ENCODE measurements at places on chromosomes 3 and 15.

GRCh38 chr3:190130037-190130436, 9.3 kb upstream of the P3H2 start:
- DNase-seq, result no peak

DNA sequence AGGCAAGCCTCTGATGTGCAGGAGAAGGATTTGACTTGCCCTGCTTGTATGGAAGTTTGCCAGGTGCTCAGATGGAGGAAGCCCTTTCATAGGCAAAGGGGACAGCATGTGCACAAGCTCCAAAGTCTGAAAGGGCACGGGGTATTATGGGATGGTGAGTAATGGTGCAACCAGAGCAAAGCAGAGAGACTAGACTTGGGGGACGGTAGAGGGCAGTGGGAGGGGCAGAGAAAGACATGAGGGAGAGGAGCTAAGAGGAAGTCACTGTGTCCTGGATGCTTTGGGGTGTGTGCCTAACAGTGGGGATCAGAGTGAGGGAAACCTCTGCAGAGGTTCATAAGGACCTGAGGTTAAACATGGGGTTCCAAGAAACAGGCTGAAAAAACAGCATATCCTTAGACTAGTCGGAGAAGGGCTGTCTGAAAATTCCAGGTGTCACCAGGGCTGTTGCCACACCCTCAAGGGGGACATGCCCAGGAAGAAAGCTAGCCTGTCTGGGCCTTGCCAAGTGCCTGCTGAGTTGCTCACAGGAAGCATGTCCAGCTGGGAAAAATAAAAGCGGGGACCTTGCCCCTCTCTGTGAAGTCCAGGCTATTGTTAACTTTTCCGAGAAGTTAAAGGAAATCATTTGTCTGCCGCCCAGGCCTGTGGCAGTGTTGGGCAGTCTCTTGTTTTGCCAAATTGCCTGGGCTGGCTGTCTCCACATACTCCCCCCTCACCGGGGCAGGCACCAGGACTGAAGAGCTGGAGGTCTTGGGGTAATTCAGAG, 47.1 kb downstream of the HRH1 start:
- DNase-seq, result no peak

GRCh38 chr15:41827290-41827879, 507 bp upstream of the JMJD7 start:
- no peak for DNase-seq

DNA sequence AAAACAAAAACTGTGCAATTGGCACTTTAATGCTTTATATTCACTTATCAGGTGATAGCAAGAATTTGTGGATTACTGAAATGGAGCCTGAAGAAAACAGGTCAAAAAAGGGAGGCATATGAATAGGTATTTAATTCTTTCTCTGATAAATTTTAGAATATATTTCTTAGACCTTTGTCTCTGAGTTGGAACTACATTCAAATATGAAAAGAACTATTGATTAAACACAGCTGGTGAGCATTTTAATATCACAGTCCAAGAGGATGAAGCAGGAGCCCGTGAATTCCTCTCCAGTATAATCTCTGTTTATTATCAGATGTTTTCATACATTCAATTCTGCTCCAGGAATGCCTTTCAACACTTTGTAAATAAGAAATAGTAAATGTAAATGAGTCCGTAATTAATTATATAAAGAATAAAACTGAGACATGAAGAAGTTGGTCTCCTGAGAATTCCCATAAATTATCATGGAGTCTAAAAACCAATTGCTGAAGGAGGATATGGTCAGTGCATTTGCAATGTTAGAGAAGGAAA, 86.3 kb upstream of the ARHGEF26 start:
- DNase-seq, result no peak

- DNase-seq, result no peak
Measured at GRCh38 chr3:32371461-32372212, 20.0 kb upstream of the CMTM7 start.

- no peak for DNase-seq
Measured at GRCh38 chr3:32095431-32095830, 11.0 kb upstream of the GPD1L start.

DNA sequence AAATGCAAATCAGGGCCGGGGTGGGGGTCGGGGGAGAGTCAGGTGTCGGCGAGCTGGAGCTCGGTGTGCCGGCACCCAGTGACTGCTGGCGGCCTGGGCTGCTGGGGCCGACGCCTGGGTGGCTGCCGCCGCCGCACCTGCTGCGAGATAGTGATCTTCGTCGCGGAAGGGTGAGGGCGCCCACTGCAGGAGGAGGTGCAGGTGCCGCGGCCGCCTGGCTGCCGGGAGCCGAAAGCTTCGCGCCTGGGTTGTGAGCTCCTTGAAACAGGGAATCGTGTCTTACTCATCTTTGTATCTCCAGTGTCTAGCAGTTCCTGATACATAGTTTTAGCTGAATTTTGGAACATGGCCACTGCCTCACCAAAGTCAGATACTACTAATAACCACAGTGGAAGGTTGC, 64.0 kb upstream of the CPOX start:
- DNase-seq, result peak; percentile 49

GRCh38 chr3:18438586-18438985, 13.4 kb upstream of the SATB1 start:
- DNase-seq, result no peak

- DNase-seq, result no peak
Measured at GRCh38 chr3:184825121-184825820, 13.3 kb downstream of the VPS8 start.

GRCh38 chr3:123072564-123072963, 5.7 kb downstream of the PDIA5 start:
- no peak for DNase-seq

- no peak for DNase-seq
Measured at GRCh38 chr15:92821491-92822116, 78.5 kb upstream of the CHD2 start.

GRCh38 chr3:39166134-39166710, 12.8 kb upstream of the CSRNP1 start:
- DNase-seq, result no peak

GRCh38 chr3:156820692-156821080, 5.5 kb upstream of the LEKR1 start:
- DNase-seq, result no peak

- DNase-seq, result no peak
Measured at GRCh38 chr3:151504606-151505005, 43.7 kb upstream of the IGSF10 start.

DNA sequence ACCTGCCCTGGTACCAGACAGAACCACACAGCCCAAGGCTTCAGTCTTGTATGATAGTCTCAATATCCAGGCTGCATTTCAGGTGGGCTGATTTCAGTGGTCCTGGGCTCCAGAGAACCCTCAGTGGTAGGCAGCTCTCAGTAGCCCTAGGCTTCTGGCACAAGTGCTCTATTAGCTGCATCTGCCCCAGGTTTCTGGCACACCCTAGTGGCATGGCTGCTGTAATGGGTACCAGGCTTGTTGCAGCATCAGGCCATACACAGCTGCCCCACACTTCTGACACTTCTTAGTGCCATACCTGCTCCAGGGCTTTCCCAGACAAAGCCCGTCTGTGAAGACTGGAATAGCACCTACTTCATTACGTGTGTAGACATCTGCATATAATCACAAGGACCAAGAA, 1062.2 kb upstream of the EPHA6 start:
- no peak for DNase-seq

DNA sequence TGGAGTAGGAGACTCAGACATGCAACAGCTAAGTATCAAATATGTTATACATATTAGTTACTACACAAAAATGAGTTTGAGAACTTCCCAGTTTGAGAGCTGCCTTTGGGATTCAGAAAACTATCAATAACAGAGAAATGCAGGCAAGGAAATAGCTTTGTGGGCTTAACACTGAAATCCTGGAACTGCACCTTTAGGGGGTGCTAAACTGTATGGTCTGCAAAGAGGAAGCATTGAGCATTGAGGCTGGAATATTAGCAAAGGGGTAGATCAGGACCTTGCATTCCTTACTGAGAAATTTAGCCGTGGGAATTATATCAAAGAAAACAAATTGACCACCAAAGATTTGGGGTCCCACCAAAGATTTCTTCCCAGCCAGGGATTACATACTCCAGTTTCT, 580.0 kb downstream of the ZNF385D start:
- no peak for DNase-seq

DNA sequence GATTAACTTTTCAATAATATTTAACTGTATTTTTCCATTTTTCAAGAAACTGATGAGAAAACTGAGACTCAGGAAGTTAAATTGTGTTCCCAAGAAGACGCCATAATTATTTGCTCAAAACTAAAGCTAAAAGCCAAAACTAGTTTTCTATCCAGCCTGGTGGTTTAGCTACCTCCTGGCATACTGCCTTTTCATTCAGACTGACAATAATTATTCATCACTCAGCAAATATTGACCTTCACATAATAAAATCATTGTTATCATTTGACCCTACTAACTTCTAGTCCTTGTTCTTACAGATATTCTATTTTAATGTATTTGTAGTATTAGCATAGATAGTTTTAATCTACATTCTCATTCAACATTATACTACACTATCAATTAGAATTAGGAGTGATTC, 210.6 kb upstream of the GADL1 start:
- DNase-seq, result no peak

- DNase-seq, result no peak
Measured at GRCh38 chr15:101844916-101845315, 32.9 kb downstream of the OR4F15 start.

DNA sequence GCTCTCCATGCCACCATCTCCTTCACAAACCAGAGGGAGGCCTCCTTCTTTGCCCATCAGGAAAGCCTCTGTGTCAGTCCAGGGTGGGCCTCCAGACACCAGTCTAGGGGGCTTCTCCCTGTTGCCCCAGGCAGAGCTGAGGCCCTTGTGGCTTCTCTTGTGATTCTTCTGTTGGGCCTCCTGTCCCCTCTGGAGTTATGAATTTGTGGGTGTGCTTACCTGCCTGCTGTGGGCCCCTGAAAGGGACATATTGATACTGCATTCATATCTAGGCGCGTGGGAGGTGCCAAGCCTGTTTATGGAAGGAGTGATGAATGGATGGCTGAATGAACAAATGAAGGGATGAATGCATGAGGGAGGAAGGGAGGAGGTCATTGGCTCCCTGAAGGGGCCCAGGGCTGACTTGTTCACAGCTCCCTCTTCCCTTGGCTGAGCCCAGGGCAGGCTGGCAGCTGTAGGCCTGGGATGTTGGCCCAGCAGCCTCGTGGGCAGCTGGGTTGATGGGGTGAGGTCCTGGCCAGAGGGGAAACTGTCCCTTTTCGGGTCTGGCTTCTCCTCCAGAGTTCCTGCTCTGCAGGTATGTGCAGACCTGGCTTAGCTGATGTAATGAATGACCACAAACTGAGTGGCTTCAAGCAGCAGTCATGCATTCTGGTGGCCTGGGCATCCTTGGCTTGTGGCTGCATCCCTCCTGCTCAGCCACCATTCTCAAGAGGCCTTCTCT, 195.4 kb downstream of the GOLGA6L6 start:
- no peak for DNase-seq

All from hematopoietic multipotent progenitor cell treated with erythropoietin and hydrocortisone succinate and interleukin-3 and kit ligand, for 15 days (in vitro differentiated cells).